ENCODE measurements at places on chromosomes 11 and 22. TPM values are rescaled to one million over a fixed set of nuclear protein-coding genes. Genes with fewer than 3 reads are reported as not detected.
A peak's percentile ranks its signal among the peaks of the same experiment; 100 is the strongest.

GRCh38 chr11:110453684-110454354 is 24.1 kb downstream of the FDX1 start:
- DNase-seq: no peak

DNA sequence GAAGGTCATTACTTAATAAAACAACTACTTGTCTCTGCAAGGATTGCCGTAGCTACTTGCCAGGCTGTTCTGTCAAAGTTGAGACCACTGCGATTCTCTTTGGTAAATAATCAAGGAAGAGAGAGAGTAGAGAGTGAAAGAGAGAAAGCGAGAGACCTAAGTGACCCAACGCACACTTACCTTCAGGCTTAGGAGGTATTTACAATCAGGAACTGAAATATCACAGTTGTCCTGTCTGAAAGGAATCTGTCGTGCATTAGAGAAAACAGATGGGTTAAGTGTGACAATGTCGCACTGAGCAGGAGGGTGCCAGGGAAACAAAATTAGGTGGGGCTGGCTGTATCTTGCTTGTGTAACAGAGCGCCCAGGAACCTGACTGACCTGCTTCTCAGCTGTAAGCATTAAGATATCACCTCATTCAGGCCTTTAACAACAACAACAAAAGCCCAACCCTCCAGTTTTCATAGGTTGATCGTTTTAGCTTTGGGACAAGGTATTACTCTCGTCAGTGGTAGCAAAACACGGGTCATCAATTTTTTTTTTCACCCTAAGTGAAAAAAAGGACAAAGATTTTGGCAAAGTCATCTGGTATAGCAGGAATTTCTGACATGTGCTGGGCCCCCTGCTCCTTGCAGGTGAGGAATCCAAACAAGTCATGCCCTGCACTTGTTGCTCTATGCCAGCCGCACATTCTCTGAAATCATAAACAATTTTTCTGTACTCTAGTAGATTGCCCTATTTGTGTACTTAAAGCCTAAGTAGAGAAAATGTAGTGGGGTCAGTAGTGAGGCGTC is at the start of gene MUC15:
Gene MUC15, minus strand, starts transcription at position 403 of the 794 bp plus-strand sequence. CDS start 5,169 bp downstream, outside the sequence.
- DNase-seq: no peak

Gene TTC36
- polyA plus RNA-seq: not detected

- DNase-seq: peak; percentile 22
Measured at GRCh38 chr11:101915791-101916291, 481 bp downstream of the ANGPTL5 start.

- DNase-seq: no peak
Measured at GRCh38 chr22:30885001-30885366, 83.6 kb downstream of the MORC2 start.

DNA sequence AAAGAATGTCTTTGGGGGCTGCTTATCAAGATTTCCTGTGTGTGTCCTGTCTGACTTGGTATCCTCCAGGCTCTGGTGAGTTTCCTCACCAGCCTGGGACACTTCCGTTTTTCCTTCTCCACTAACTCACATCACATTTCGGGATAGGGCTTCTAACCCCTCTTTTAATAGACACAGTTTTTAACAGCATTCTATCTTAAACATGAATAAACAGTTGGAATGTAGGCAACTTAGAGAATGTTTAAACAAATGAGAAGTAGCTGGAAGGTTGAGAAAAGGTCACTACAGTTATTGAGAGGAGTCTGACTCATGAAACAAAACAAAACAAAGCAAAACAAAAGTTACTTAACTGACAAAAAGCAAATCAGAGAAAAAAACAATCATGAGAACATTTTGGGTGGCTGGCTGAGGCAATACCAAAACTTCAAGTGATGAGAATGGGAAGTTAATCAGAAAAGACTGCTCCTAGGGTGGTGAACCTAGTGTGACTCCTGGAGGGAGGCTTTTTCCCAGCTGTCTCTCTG is 64.7 kb upstream of the CTSC start:
- peak; percentile 9 for DNase-seq

DNA sequence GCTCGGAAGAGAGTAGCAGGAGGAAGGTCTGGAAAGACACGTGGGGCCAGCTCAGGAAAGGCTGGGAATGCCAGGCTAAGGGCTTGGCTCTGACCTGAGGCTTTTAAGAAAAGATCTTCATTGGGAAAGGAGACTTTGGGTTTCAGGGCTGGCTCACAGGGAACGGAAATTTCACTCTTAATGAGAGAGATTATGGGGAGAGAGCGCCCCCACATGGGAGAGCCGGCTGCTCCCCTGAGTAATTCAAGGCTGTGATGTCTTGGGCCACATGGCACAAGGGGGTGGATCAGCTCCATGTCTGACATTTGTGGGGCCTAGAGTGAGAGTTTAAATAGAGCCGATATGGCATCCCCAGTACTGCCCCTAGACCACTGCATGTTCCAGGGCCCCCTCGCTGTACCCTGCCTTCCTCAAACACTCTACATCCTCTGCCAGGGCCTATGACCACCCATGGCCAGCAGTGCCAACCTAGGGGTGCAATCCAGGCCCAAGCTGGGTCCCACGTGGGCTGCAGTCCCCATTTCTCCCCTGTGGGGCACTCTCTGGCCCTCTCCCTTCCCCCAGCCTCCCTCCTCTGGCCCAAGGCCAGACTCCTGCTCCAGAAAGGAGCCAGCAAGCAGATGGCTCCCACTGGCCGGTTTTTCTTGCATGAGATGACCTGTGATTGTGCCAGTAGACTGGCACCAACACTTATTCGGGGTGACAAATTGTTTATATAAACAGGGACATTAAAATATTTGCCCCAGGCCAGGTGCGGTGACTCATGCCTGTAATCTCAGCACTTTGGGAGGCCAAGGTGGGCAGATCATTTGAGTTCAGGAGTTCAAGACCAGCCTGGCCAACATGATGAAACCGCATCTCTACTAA is 75.2 kb downstream of the ISX start:
- DNase-seq: no peak

DNA sequence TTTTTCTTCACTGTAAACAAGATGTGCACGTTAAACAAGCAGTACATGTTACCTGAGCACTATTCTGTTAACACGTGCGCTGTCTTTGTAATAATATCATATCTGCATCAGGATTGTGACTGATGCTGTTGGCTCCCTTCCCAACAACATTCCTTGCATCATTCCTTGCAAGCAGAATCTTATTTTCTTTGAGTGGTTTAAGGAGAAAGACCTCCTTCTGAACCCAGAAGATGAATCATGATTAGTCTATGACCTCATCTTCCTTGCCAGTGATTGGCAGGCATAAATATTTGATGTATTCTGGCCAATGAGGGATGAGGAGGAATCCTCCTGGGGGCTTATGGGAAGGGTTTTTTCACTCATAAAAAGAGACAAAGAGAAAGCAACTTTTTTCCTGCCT is 46.2 kb downstream of the C11orf71 start:
- DNase-seq: no peak

- no peak for DNase-seq
Measured at GRCh38 chr11:47182380-47182779, 3.9 kb downstream of the PACSIN3 start.

DNA sequence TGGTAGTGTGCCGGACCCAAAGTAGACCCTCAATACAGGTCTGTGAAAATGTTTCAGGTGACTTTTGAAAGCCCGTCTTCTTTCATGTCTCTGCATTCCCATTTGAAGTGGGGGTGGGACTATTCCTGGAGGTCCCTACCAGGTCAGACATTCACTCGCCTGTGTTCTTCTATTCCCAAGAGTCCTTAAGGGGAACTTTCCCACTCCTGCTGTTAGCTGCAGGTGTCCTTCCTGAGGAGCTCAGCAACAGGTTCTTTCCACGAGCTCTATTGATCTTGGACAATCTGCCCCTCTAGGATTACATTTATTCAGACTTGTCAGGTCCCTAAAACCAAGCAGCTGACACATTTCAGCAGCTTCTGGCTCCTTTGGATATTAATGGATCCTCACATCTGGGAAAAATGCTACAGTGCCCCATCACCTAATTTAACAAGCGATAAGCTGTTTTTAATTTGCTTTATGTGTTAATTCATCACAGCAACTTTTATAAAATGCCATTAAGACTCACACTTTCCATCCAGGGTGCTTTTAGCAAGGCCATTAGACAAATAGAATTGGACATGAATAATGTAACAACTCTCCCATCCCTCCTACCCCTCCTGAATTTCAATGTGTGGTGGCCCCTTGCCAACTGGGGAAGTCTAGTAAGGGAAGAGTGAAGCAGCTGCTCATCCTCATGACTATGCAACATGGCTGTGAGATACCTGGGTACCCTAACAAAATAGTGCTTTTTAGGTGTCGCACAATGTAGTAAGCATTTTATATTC is 259.5 kb upstream of the CCDC90B start:
- DNase-seq: no peak

Gene ASPHD2
- polyA plus RNA-seq: 0.92 TPM

- no peak for DNase-seq
Measured at GRCh38 chr11:75350743-75351540, 519 bp downstream of the ARRB1 start.

Gene MAJIN
- not detected for polyA plus RNA-seq
